Jurkat, Clone E6-1 (cell line): ENCODE measurements at places on chromosomes 12 and 14.

GRCh38 chr12:105083031-105083430 is 1.2 kb downstream of the ALDH1L2 start:
- no peak for DNase-seq

GRCh38 chr14:93929048-93929535 is 1.9 kb downstream of the FAM181A start:
- DNase-seq, result no peak

DNA sequence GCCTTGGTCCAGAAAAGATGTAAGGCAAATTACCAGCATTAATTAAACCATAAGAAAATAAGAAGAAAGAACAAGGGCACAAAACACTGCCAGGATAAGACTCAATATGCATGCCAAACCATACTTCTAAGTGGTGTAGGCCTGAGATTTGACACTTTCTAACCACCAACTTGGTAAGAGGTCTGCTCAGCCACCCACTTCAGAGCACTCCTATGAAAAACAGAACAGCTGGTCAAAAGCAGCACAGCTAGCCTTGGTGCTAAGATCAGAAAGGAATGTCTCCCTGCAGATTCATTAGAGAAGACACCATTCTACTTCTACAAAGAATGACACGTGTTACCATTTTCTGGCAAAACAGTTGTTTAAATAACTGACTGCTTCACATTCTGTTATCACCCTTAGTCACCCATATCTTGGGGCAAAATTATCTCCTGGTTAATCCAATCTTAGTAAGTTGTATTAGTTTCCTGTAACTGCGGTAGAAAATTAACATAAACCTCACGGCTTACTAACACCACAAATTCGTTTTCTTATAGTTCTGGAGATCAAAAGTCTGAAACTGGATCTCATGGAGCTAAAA is 13.2 kb downstream of the RPS6KA5 start:
- DNase-seq, result peak; percentile 71

GRCh38 chr14:88504602-88505001 is 50.2 kb downstream of the PTPN21 start:
- DNase-seq, result no peak

DNA sequence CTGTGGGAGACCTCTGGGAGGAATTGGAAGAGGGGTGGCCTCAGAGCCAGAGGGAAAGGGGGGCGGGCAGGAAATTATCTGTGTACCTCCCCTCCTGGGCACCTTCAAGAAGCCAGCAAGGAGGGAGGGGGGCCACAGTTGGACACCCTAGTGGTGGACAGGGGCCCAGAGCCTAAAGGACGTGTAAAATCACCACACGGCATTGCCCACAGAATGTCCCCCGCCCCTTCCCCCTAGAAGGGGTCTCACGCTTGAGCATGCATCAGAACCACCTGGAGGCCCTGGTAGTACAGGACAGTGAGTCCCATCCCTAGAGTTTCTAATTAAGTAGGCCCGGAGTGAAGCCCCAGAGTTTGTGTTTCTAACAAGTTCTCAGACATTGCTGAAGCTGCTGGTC is 8.2 kb downstream of the ENDOU start:
- DNase-seq, result no peak

- DNase-seq, result no peak
Measured at GRCh38 chr12:131442337-131442918, 268.5 kb upstream of the SFSWAP start.

- DNase-seq, result no peak
Measured at GRCh38 chr12:50517421-50518048, 12.8 kb downstream of the DIP2B start.
